Left lobe of liver (tissue), 2 donors: ENCODE measurements at places on chromosomes 4 and X. TPM values are rescaled to one million over a fixed set of nuclear protein-coding genes. Genes with fewer than 3 reads are reported as not detected.

DNA sequence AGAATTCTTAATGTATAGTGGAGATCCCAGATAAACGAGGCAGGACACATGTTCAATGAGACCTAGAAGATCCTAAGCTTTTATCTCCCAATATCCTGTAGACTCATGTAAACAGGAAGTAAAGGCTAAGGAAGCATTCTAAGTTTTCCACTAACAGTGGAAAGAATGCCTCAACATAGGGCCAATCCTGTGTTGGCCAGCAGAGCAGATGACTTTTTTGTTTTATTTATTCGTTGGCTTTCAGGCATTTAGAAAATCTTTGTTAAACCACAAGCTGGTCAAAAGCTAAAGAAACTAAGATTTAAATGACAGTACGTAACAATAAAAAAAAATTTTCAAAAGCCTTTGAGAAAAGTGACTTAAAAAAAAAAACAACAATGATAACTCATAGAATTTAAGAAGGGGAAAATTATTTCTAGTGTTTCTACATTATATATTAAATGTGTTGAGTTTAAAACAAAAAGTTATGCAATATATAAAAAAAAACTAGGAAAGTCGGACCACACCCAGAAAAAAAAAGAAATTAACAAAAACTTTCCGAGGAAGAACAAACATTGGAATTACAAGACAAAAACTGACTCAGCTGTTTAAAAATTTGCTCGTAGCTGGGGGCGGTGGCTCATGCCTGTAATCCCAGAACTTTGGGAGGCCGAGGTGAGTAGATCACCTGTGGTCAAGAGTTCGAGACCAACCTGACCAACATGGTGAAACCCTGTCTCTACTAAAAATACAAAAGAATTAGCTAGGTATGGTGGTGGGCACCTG is 759.3 kb downstream of the FSTL5 start:
- DNase-seq: no peak

The CABS1 gene
- total RNA-seq: not detected

DNA sequence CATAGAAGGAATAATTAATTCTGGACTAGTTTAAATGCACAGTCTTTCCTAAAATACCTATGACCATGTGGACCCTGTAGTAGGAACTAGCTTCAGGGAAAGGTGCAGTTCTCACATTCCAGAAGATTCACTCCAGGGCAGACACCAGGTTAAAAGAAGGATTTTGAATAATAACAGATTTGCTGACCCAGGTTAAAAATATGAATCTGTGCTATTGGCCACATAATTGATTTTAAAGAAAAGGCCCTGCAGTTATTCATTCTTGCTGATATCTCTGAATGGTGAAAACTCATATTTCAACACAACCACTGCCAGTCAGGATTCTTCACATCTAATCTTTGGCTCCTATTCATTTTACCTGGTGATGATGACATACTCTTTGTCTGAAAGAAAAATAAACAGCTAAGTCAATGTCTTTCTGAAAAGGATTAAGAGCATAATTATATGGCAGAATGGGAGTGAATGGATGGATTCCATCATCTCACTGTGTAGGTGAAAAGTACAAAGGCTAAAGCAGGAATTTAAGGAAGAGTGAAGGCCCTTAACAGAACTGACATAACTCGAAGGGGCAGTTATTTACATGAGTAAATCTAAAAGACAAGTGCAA is 432.8 kb downstream of the PDGFC start:
- DNase-seq: no peak

The GAGE12G gene
- not detected for total RNA-seq

GRCh38 chr4:104494822-104495559 is at the start of gene CXXC4:
Gene CXXC4, minus strand, starts transcription at chr4:104494894. Its CDS starts 3,092 bp downstream, at chr4:104491802.
- peak; percentile 79 for DNase-seq

The NRK gene
- total RNA-seq: 0.10 TPM

DNA sequence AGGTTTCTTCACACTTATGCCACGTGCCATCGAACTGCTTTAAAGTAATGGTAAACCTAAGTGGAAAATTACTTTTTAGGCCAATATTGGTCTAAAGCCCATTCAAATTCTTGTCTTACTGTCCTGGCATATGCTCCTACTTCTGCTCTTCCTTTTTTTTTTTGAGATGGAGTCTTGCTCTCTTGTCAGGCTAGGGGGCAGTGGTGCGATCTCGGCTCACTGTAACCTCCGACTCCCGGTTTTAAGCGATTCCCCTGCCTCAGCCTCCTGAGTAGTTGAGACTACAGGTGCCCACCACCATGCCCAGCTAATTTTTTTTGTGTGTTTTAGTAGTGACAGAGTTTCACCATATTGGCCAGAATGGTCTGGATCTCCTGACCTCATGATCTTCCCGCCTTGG is 129.0 kb upstream of the TECRL start:
- no peak for DNase-seq

DNA sequence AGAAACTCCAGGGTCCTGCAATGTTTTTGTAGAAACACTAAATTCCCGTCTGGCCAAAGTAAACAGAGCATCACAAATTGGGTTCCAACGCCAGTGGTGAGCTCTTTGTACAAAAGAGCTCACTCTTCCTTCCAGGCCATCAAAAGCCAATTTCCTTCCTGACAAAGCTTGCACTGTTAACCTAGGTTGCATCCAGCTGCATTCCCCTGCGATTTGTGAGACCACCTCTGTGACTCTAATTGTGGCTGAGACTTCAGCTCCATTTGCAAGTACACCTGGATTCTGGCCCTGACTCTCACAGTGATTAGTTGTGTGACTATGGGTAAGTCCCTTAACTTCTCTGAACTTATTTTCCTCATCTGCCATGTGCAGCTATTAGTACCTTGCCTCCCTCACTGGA is 212.5 kb upstream of the CXorf66 start:
- no peak for DNase-seq

The CDX4 gene
- not detected for total RNA-seq

The CT45A2 gene
- not detected for total RNA-seq

DNA sequence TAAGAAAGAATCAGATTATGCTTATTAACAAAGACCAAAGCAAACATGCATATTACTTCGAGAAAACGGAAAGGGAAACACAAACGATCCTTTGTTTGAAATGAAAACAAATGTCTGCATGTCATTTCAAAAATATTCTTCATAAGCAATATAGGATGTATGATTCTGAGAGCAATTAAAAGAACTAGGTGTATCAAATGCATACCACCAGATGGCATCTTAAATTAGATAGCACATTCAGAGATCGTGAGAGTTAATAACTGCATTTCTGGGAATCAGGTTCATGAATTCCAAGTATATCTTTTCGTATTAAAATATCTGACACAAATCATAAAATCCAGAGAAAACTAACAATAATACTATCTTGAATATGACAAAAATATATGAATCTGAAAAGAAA is 159.5 kb downstream of the PPP3CA start:
- DNase-seq: no peak

The TCP11X2 gene
- not detected for total RNA-seq

GRCh38 chr4:11338956-11339782 is 89.5 kb downstream of the HS3ST1 start:
- DNase-seq: no peak

DNA sequence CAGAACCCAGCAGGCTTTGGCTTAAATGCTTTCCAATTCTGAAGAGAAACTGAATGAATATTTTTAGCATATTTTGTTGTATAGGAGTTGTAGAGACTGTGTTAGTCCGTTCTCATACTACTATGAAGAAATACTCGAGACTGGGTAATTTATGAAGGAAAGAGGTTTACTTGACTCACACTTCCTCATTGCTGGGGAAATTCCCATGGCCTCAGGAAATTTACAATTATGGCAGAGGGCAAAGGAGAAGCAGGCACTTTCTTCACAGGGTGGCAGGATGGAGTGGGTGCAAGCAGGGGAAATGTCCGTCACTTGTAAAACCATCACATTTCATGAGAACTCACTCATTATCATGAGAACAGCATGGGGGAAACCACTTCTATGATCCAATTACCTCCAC is 291.7 kb downstream of the PACRGL start:
- no peak for DNase-seq

The ANXA10 gene
- total RNA-seq: 32.0 TPM

DNA sequence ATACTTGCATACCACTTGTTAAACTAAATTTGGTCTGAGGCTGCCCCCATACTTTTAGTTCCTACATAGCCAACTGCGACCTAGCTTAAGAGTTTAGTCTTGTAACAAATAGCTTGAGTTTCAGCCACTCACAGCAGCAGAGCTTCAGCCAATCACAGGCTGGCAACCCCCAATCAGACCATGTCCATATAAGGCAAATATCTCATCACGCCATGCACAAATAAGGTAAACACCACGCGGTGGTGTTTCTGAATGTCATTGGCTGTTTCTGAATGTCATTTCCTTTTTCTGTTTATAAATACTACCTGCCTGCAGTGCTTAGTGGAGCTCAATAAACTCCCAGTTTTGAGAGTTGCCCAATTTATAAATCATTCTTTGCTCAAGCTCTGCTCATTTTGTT is 143.1 kb upstream of the MAD2L1 start:
- DNase-seq: no peak

The GSX2 gene
- not detected for total RNA-seq

The ANKRD37 gene
- 5.7 TPM for total RNA-seq

GRCh38 chrX:47958761-47959342 is 44.9 kb downstream of the ZNF182 start:
- DNase-seq: no peak

GRCh38 chr4:141955696-141956095 is 319.3 kb downstream of the IL15 start:
- no peak for DNase-seq

GRCh38 chr4:112111306-112111705 is 33.9 kb upstream of the FAM241A start:
- DNase-seq: no peak

The ANOS1 gene
- total RNA-seq: 0.25 TPM

The NAT8L gene
- 0.05 TPM for total RNA-seq

GRCh38 chrX:56569378-56570057 is 6.1 kb downstream of the UBQLN2 start:
- no peak for DNase-seq

The RGN gene
- 188 TPM for total RNA-seq
